GM06990 (cell line): ENCODE measurements at places on chromosomes 7 and 10.

DNA sequence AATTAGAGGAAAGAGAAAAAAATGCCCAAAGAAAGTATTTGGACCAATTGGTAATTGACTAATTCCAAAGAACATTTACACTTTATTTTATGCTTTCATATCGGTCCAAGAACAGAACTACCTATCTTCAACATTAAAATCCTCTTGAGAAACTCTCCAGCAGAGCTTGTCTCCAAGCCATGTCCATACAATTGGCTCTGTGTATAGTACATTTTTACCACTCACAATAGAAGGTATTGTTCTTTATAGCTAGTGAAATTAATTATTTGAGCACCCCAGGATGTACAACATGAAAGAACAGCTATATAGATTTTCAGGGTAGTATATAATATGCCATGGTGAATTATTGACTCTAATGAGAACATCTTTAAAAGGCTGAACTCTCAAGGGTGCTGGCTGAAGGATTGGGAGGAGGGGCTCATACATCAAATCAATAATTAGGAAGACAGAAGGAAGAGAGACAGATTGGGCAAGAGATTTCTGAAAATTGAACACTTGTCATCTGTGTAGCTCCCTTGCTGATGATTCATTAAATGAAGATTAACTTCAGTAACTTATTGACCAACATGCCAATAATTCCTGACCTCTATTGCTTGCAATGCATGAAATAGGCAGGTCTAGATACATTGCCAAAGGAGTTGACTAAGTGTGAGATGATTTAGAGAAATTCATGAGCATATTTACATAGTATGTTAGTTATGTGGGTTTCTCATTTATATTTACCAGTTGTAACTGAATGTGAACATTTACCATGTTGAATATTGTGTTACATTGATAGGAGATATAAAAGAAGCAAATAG lies 249.7 kb downstream of the MTERF1 start:
- no peak for DNase-seq

- no peak for DNase-seq
Measured at GRCh38 chr10:130254662-130255061, 118.5 kb downstream of the GLRX3 start.

- DNase-seq: no peak
Measured at GRCh38 chr7:137306748-137307147, 36.8 kb downstream of the PTN start.

GRCh38 chr10:30811276-30812017 lies 181.9 kb upstream of the LYZL2 start:
- DNase-seq: no peak

GRCh38 chr10:852386-852785 lies 79.1 kb downstream of the LARP4B start:
- no peak for DNase-seq

GRCh38 chr7:91771921-91772815 lies 108.3 kb downstream of the MTERF1 start:
- DNase-seq: no peak

- DNase-seq: no peak
Measured at GRCh38 chr10:8235253-8236027, 181.0 kb downstream of the GATA3 start.

DNA sequence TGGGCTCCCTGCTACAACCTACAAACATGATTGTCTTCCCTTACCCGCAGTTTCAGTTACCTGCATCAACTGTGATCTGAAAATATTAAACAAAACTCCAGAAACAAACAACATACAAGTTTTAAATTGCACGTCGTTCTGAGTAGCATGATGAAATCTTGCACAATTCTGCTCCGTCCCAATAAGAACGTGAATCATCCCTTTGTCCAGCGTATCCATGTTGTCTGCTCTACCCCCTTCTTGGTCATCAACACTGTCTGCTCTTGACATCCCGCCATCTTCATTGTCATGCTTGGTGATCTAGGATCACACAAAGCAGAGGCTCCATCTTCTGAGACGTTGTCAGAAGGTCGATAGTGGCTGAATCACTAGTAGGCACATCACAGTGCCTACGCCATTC lies 53.9 kb downstream of the ACADSB start:
- DNase-seq: no peak

DNA sequence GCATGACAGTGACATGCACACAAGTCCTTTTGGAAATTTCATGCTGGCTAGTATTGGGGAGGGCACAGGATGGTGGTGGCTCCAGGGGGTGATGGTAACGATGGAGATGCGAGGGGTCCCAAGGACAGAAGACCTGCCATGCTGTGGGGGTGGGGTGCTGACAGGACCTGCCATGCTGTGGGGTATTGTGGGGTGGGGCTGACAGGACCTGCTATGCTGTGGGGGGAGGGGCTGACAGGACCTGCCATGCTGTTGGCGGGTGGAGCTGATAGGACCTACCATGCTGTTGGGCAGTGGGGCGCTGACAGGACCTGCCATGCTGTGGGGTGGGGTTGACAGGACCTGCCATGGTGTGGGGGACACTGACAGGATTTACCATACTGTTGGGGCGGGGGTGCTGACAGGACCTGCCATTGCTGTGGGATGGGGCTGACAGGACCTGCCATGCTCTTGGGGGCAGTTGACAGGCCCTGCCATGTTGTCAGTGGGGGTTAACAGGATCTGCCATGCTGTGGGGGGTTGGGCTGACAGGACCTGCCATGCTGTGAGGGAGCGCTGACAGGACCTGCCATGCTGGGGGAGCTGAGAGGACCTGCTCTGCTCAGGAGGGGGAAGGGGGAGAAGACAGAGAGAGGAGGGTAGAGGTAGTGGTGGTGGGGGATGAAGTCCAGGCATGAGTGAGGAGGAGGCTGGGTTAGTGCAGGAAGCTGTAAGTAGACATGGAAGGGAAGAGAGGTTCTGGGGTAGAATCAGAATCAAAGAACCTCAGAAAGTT lies 36.2 kb upstream of the RET start:
- DNase-seq: no peak

DNA sequence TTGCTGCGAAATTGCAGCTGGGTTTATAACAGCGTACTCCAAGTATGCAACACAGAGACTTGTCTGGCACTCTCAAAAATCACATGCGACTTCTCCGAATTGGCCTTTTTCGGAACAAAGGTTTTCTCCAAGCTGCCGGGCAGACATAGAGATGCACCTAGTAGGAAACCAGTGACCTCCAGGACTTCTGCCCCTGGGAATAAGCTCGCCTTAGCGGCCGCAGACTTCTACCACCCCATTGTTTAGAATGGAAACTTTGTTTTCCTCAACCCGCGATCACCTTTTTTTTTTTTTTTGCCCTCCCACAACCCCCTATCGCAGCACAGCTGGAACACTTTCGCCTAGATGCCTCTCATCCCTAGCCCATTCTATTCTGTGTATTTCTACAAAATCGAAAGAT lies 4.9 kb upstream of the HOXA10 start:
- DNase-seq: no peak

GRCh38 chr10:62811159-62811875 lies 4.8 kb downstream of the EGR2 start:
- peak; percentile 68 for DNase-seq

GRCh38 chr10:89245802-89246201 lies 5.8 kb downstream of the LIPA start:
- DNase-seq: no peak

- DNase-seq: peak; percentile 10
Measured at GRCh38 chr10:91974960-91975359, 51.4 kb downstream of the BTAF1 start.

DNA sequence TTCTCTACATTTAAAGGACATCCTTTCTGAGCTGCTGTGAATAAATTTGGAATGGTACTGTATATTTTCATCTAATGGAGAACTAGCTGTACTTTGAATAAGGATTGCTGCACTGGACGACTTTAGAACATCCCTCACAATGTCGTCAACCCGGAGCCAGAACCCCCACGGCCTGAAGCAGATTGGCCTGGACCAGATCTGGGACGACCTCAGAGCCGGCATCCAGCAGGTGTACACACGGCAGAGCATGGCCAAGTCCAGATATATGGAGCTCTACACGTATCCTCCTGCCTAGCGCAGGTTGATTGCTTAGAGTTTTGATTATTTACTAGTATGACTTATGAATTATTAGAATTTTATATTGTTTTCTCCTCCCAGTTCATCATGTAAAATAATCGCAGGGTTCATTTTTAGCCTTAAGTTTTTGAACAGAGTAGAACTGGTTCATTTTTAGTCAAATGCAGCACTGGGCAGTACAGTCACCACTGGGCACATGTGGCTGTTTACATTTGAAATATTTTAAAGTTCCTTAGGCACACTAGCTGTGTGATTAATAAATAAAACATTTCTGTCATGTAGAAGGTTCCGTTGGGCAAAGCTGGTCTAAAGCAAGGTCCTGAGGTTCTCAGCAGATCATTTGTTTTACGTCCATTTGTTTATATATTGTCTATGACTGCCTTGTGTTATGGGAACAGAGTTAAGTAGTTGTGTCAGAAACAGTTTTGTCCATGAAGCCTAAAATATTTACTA lies 31.5 kb downstream of the CUL1 start:
- no peak for DNase-seq

- no peak for DNase-seq
Measured at GRCh38 chr7:50022451-50022850, 70.6 kb downstream of the ZPBP start.

GRCh38 chr7:37784015-37784414 lies 64.4 kb upstream of the NME8 start:
- DNase-seq: peak; percentile 33

- no peak for DNase-seq
Measured at GRCh38 chr7:96719164-96719563, 9.5 kb upstream of the SEM1 start.

DNA sequence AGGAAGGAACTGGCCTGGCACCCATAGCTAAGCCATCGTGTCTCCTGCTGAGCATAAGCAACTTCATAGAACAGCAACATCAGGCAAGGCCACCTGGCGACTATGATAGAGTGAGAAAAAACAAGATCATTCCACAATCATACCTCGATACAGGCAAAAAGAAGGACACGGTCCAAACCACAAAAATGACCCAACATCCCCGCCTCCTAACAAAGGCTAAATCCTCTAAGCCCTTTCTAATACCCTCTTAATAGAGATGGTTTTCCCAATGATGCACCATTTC lies 40.2 kb upstream of the SVOPL start:
- no peak for DNase-seq

- no peak for DNase-seq
Measured at GRCh38 chr10:75653761-75654160, 222.3 kb downstream of the LRMDA start.

DNA sequence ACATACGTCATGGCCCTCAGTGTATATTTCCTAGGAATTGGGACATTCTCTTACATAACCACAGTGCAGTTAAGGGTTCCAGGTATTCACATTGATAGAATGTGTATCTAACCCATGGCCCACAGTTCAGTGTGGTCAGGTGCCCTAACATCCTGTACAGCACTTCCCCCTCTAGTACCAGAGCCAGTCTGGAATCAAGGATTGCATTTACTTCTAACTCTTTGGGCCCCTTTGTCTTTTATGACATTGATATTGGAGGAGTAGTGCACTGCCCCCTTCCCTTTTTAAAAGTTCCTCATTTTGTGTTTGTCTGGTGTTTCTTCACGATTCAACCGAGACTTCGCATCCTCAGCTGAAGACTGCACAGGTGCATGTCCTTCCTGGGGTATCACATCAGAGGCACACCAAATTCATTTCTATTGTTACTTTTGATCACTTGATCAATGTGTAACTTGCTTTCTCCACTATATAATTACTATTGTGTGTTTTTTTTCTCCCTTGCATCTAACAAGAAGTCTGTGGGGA lies 22.4 kb upstream of the NPFFR1 start:
- DNase-seq: no peak

GRCh38 chr10:47249881-47250280 lies 50.1 kb upstream of the GDF10 start:
- no peak for DNase-seq

DNA sequence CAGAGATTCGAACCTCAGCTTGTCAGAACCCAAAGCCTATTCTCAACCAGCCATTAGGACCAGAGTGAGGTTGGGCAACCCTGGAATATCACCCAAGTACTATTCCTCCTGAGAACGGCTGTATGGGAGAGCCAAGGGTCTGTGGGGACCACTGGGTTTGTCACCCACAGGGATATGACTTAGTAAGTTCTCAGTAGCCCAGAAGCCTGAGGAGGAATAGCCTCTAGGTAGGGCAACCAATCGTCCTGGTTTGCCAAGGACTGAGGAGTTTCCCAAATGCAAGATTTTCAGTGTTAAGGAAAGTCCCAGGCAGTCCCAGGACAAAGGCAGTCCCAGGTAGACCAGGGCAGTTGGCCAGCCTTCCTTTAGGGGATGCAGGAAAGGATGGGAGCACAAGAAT lies 46.7 kb downstream of the PNLIPRP2 start:
- no peak for DNase-seq

GRCh38 chr10:102795453-102796406 lies 41.5 kb downstream of the CYP17A1 start:
- no peak for DNase-seq

DNA sequence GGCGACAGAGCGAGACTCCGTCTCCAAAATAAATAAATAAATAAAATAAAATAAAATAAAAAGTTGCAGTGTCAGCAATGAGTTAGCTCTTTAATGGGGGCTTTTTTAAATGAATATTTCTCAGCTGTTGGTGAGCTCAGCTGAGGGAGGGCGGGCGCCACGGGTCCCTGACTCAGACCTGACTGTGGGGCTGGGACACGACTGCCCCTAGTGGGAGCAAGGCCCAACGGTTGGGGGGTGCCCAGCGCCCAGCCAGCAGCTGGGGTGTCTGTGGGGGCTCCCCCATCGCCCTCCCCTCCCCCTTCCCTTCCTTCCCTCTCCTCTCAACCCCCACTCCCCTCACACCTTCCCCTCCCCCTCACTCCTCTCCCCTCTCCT lies 46.6 kb downstream of the PWWP2B start:
- no peak for DNase-seq

DNA sequence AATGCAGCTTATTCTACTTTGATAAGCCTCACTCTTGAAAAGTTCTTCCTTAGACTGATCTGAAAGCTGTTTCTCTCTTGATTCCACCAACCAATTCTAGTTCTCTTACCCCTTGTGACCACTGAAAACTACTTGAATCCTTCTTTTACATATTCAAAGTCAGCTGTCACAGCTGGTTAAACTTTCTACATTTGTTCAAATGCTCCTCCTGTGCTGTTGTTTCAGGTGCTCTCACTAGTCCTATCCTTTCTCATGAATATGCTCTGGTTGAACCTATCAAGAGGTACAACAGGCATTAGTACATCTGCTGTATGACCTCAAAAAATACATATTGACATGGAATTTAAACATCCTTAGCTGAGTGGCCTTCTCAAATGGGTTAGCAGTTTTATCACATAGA lies 91.5 kb downstream of the MYO3A start:
- DNase-seq: no peak
